Coronary artery (tissue), 2 donors: ENCODE measurements at places on chromosomes 2 and 18.

DNA sequence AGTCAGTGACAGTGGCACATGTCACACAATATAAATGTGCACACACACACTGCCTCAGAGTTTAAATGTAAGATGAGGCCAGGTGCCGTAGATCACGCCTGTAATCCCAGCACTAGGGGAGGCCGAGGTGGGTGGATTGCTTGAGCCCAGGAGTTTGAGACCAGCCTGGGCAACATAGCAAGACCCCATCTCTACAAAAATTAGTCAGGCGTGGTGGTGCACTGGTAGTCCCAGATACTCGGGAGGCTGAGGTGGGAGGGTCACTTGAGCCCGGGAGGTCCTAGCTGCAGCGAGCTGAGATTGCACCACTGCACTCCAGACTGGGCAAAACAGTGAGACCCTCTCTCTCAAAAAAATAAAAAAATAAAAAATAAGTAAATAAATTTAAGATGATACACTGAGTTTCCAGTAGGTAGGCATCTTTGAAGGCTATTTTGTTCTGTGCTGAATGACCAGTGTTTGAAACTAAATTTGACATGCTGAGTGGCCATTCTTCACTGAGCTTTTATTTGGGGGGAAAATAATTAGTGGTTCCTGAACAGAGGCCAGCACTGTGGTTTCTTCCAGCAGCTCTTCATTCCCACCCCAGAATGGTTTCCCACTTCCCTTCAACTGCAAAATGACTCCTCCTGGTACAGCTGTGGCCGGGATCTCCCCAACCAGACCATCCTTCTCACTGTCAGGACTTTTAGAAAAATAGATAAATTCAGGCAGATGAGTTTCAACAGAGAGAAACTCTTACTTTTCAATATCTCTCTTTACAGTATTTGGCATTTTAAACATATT lies 44.9 kb downstream of the PSMG2 start:
- no peak for DNase-seq

DNA sequence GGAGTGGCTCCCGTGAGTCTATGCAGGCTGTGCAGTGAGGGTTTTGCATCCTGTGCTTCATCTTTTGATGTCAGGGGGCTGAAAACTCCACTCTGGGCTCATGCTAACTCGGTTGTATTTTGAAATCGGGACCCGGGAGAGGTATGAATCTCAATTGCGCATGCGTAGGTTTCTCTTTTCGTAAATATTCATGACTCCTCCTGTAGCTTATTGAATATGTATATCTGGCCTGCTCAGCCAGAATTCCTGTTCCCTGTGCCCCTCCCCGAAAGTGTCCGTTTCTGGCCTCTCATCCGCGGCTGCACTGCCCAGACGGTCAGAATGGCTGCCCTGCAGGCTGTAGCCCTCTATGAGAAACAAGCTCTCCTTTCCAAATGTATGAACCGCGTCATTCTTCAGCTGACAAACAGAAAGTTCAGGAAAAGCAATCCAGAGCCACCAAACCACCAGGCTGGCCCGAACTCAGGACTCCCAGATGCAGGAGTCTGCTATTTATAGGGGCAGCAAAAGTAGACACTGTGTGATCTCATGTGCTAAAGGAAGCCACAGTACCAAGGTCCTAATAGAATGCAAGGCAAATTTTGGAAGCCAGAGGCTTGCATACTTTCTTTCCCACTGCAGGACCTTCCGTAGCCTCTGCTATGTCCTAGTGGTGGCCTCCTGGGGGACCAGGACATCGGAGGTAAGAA lies 41.7 kb downstream of the AKAIN1 start:
- no peak for DNase-seq

- DNase-seq, result no peak
Measured at GRCh38 chr18:3170441-3171161, 49.2 kb downstream of the MYOM1 start.

DNA sequence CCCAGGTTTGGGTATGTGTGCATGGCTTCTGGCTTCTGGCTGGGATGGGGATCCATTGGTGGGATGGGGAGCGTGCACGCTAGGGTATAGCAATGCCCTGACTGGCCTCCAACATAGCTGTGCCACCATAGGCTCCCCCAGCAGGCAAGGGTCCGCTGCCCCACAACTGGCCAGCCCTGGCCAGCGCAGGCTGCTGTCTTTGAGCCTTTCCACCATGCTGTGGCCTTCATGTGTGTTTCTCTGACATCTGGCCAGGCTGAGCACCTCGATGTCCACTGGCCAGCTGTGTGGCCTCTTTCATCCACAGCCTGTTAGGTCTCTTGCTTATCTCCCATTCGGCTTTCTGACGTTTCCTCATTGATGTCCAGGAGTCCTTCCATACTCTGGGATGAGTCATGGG lies 231.3 kb downstream of the NDUFA10 start:
- peak; percentile 31 for DNase-seq

DNA sequence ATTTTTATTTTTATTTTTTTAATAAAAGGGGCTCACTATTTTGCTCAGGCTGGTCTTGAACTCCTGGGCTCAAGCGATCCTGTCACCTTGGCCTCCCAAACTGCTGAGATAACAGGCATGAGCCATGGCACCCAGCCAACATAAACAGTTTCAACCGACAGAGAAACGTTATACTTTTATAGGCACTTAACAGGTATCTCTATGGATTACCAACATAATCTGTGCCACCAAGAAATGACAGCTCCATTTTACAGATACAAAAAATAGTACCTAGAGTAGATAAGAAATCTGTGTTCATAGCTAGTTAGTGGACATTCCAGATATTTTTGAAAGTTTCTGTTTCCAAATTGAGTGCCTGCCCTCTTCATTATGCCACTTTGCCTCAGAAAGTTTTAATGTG lies 1316.7 kb downstream of the LRP1B start:
- no peak for DNase-seq

- DNase-seq, result no peak
Measured at GRCh38 chr2:39431592-39432316, 5.3 kb downstream of the MAP4K3 start.
